ENCODE measurements at places on chromosomes 3 and 15.
A peak's percentile ranks its signal among the peaks of the same experiment; 100 is the strongest.

DNA sequence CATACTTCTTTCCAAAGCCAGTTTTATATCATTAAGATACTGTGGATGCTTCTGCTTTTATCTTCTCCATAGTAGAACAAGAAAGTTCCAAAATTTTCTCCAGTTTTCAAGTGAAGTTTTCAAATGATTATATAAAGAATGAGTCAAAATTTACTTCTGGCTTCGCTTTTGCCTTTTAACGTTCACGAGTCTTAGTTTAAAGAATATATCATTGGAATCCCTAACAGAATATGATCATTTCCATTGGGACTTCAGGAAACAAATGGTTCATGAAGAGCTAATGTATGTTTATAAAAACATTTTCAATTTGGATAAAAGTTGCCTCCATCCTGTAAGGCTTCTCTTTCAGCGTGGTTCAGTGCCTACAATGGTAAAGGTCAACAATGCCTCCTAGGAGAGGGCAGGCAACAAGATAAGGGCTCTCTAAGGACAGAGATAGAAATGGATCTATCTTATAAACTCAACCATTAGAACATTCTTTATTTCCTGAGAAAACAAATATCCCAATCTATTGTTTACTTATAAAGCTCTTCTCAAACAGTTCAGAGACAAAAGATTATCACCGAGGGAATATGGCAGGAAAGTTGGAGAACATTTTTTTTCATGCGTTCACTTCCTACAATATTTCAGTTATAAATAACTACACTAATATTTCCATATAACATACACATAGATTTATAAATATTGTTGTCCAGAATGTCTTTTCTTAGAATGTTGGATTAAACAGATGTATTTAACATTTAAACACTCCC is 60.5 kb downstream of the FBN1 start:
- DNase-seq: no peak

DNA sequence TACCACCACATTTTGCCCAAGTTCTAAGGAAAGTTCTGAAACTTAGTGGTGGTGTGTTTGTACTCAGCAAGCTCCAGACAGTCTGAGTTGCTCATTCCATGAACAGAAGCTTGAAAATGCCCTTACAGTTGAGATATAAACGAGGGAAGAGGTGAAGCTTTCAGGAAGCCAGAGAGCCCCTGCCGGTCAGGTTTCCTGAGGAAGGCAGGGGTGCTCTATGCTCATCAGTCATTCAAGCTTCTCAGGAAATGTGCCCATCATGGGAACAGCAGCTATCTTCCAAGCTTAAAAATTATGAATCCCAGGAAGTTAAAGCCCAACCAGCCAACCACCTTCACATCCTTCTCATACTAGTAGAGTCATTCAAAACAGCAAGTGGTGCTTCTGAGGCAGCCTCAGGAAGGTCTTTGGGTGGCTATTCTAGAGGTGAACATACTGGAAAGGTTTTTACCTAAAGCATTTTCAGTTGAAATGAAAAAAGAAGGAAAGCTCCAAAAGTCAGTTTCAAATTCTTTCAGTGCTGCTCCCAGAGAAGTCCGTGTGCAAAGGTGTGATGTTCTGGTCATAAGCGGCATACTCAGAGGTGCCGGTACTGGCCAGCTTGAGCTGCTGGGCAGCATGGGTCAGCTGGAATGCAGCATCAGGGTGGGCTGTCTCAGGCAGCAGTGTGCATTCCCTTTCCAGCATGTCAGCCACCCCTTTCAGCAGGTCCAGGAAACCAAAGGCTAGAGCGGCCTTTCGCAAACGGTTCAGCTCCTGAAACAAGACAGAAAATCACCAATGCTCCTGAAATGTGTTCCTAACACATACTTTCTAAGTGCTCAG is 31.8 kb downstream of the INTS14 start:
- DNase-seq: no peak

- no peak for DNase-seq
These were observed 150.3 kb downstream of the PLCL2 start for GRCh38 chr3:17035033-17035432.

GRCh38 chr15:48177383-48177765 is 721 bp downstream of the MYEF2 start:
- peak; percentile 69 for DNase-seq

GRCh38 chr15:51129535-51130188 is 35.0 kb upstream of the TNFAIP8L3 start:
- no peak for DNase-seq

- DNase-seq: no peak
These were observed 85.4 kb downstream of the SLC6A11 start for GRCh38 chr3:10901296-10901945.

- DNase-seq: peak; percentile 8
These were observed 192.8 kb upstream of the TBC1D5 start for GRCh38 chr3:17935222-17935621.

DNA sequence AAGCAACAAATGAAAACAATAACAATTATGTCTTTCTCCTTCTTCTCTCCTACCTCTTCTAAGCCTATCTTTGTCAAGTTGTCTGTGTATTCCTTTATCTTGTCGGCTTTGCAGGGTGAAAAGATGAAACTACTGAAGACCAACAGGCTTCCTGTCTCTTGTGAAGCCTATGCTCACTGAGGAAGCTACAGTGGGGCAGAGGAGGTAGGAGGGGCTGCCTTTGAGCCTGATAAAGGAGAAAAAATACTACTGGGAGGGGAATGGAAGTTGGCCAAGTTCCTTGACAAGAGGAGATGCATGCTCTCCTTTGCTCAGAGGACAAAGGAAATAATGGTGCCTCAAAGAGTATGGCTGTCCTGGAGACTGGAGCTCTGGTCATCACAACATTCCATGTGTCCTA is 92.0 kb downstream of the IGSF11 start:
- DNase-seq: no peak

- no peak for DNase-seq
These were observed 31.2 kb upstream of the COL8A1 start for GRCh38 chr3:99607151-99607550.

- peak; percentile 17 for DNase-seq
These were observed 765 bp upstream of the UBE2E2 start for GRCh38 chr3:23202203-23202920.

GRCh38 chr3:107025961-107026360 is 351.3 kb upstream of the CCDC54 start:
- no peak for DNase-seq

GRCh38 chr3:39102504-39103323 is 4.7 kb downstream of the GORASP1 start:
- no peak for DNase-seq

DNA sequence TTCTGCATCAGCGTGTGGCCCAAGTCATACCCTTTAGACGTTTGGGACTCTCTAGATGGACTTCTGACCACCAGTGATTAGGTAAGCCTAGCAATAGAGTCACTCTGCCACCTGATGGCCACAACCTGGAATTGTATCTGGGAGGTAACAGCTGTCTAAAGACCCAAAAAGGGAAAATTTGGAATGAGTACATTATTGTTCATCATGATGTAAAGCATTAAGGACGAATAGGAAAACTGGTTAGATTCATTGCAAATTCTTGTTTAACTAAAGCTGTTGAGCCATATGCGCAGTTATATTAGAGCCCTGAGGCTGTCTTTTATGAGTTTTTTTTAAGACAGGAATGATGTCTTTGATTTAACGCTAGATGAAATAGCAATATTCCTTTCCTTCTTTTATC is 63.6 kb downstream of the FAM81A start:
- DNase-seq: no peak

DNA sequence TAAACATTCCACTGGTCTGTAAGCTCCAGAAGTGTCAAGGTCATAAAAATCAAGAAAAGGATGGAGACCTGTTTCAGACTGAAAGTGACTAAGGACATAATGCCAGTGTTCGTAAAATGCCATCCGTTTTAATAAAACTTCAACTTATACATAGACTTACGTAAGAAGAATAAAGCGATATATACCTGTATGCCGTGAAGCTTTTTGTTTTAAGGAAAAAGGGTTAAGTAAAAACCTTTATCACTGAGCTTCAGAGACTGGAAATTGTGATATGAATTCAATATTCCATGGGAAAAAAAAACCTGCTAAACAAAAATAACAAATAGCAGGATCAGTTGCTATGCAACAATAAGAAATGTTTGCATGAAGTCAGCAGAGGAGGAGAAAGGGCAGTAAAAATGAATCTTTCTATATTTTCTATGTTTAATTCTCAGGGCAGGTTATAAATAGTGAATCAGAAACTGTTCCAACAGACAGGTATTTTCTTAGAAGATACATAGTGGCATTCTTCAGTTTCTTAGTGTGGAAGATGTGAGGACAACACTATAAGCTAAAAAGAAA is 42.5 kb downstream of the CHSY1 start:
- DNase-seq: no peak

GRCh38 chr15:40942337-40942854 is 10.9 kb upstream of the CHAC1 start:
- DNase-seq: no peak

GRCh38 chr3:71760140-71760539 is 6.5 kb downstream of the GPR27 start:
- no peak for DNase-seq

DNA sequence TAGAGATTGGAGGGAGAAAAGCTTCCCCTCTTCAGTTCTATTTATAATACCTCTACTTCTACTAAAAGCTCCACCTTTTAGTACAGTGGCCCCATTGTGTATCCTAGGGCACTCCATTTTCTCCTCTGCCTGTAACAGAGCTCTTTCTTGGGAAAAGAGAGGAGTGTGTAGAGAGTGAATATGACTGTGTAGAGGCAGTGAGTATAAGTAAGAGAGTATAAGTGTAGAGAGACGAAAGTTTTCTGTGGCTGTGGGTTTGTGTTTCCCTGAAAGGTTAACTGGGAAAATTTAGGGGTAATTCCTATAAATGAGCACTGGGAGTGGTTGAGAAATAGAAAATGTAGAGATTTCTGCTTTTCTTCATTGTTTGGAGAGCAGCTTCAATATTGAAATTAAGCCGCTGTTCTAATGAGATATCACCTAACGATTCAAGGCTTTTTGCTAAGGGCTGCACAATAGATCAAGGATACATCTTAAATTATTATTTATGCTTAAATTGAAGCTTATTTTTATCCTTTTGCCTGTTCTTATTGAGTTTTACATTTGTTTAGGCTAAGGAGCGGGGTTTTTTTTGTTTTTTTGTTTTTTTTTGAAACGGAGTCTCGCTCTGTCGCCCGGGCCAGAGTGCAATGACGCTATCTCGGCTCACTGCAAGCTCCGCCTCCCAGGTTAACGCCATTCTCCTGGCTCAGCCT is 6.9 kb downstream of the IQGAP1 start:
- DNase-seq: no peak

DNA sequence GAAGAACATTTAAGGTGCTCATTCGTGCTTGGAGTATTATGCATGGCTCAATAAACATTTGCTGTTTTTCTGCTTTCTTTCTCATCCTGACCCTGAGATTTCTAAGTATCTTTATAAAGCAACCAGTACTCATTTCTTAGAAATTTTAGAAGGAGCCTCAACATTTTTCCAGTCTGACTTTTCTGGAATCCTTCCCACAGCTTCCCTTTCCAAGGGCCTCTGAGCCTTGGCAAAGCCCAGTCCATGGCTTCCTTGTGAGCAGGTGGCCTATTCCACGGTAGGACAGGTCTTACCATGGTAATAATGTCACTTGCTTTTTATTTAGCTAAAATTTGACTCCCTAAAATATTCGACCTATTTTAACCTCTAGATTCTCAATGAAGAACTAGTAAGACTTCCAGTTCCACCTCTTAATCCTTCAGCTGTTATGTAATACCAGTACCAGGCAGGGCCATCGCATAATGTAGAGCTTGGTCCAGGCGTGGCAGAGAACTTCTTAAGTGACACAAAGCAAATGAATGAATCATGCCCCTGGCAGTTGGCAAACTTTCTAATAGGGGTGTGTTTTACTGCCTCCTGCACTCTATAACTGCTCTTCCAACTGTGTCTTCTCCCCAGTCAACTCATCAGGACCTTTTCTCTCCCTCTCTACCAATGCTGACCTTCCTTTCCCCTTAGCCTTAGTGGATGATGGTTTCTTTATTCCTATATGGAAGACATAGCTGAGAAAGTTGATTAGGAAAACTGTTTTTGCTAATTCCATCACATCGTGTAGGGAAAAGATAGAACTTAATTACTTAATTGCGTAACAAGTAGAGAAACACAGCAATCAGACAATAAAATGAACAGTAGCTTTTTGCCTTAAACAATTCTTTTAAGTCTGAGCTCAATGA is 894 bp upstream of the TM4SF4 start:
- no peak for DNase-seq

GRCh38 chr3:129356756-129357425 is 71.5 kb downstream of the EFCAB12 start:
- DNase-seq: no peak

DNA sequence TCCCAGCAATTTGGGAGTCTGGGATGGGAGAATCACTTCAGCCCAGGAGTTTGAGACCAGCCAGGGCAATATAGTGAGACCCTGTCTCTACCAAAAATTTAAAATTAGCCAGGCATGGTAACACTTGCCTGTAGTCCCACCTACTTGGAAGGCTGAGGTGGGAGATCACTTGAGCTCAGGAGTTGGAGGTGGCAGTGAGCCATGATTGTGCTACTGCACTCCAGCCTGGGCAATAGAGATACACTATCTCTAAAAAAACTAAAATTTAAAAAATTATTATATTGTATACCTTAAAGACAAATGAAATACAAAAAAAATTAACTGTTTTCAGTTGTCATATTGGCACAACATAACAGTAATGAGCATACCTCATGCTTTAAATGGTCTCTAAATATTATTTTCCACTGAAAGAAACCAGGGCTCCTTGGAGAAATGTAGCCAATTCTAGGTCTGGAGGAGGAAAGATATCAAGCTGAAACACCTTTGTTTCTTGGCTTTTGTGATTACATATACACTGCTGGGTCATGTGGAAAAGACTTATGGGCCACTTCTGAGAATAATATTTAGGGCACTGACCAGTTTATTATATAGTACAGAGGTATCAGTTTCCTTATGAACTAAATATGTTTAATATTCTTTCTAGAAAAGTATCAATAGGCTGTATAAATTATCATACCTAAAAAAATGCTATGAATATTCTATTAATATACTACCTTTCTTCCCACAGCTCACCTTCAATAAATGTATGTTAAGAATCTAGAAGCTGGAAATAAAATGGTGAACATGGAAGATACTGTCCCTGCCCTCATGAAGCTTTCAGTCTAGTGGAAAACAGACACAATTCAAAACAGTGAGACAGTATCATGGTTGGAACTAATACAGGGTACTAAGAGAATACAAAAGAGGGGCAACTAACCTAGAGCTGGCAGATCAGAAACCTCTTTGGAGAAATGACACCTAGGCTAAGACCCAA is 119.5 kb downstream of the TMCC1 start:
- no peak for DNase-seq

DNA sequence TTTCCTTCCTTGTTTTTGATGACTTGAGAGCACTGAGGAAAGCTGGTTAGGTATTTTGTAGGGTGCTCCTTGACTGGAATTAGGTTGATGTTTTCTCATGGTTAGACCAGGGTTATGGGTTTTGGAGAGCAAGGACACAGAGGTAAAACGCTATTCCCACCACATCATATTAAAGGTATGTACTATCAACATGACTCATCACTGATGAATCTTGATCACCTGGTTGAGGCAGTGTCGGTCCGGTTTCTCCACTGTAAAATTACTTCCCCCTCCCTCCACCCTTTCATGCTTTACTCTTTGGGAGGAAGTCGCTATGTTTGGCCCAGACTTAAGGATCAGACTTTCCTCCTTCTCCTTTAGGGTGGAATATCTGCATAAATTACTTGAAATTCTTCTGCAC is 201.6 kb downstream of the EDEM1 start:
- peak; percentile 2 for DNase-seq

GRCh38 chr3:110680450-110680849 is 391.2 kb upstream of the NECTIN3 start:
- DNase-seq: no peak

All from renal pelvis (tissue), 12 donors.